Ovary (tissue), 10 donors: ENCODE measurements at places on chromosomes 12 and 14. TPM values are rescaled to one million over a fixed set of nuclear protein-coding genes. Genes with fewer than 3 reads are reported as not detected.

PIWIL1 gene
- not detected for polyA plus RNA-seq

GRCh38 chr14:55349565-55349964, 62.1 kb downstream of the ATG14 start:
- DNase-seq: no peak
- no peak overlapping the region for H3K27ac ChIP-seq
- no peaks in the 10 kb centered on the region for H3K36me3 ChIP-seq
- no peaks in the 10 kb centered on the region for H3K27me3 ChIP-seq
- H3K4me3 ChIP-seq: no peak overlapping the region

- H3K27me3 ChIP-seq: no peaks in the 10 kb centered on the region
- peaks cover 19% of the 10 kb centered on the region for H3K4me1 ChIP-seq
- H3K36me3 ChIP-seq: no peaks in the 10 kb centered on the region
- peak overlapping the region; percentile 22 for H3K27ac ChIP-seq
- no peak overlapping the region for H3K4me3 ChIP-seq
Observed at GRCh38 chr12:109721276-109721675, 7.7 kb downstream of the FAM222A start.

GRCh38 chr12:40646456-40646855, 45.8 kb upstream of the CNTN1 start:
- H3K36me3 ChIP-seq: no peaks in the 10 kb centered on the region
- no peaks in the 10 kb centered on the region for H3K27me3 ChIP-seq
- peaks cover 2% of the 10 kb centered on the region for H3K4me1 ChIP-seq

DNA sequence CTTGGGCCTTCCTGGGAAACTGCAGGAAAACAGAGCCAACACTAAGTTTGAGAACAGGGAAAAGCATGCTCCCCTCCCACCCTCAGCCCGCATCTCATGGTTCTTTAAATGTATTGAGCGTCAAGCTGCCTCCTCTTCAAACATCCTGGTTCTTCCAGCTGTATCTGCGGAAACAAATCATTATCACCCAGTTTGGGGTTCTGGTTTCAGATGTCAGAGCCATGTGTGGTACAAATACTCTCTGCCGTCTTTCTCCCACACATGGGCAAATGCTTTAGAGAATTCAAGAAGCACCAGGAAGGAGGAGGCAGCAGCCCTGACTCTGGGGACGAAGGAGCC, 29.1 kb downstream of the JDP2 start:
- H3K4me1 ChIP-seq: peaks cover 48% of the 10 kb centered on the region
- DNase-seq: no peak
- no peaks in the 10 kb centered on the region for H3K27me3 ChIP-seq
